ENCODE measurements at places on chromosomes 13 and 19.

DNA sequence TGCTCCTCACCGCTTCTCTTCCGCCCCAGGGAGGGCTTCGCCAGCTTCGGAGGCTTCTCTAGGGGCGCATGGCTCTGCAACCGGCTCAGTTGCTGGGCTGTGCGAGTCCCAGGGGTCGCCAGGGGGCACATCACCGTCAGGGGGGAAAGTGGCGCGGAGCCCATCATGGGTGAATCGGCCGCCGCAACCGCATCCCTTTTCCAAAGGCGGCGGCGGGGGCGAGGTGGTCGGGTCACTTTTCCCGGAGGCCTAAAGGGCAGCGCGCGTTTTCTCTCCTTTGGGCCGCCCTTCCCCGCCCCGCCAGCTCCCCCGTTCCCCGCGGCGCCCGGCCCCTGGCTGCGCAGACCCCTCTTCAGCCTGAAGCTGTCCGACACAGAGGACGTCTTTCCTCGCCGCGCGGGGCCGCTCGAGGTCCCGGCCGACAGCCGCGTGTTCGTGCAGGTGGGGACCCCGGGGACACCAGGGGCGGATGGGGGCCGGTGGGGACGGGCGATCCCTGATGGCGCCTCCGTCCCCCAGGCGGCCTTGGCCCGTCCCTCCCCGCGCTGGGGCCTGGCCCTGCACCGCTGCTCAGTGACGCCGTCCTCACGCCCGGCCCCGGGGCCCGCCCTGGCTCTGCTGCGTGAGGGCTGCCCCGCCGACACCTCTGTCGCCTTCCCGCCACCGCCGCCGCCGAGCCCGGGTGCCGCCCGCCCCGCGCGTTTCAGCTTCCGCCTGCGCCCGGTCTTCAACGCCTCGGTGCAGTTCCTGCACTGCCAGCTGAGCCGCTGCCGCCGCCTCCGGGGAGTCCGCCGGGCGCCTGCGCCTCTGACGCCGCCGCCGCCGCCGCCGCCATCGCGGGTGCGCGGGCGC is 1.7 kb downstream of the TGFBR3L start:
- no peak for DNase-seq

DNA sequence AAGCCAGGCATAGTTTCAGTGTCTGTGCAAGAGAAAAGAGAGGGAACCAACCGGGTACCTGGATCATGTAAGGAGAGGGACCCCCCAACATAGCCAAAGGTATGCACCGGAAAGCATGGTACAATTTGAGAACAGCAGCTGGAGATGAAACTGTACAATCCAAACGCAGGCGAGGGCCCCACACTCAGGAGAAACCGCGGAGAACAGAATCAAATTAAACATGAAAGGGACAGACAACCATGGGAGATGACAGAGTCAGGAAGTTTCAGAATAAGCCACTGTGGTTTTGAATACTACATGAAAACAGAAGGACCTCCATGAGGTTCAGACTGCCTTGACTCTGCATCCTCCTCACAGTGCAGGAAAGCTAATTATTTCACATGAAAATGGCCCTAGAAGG is 62.9 kb upstream of the SPATA13 start:
- DNase-seq = no peak

- DNase-seq = no peak
Observed at GRCh38 chr13:110575322-110576069, 14.0 kb upstream of the RAB20 start.

- DNase-seq = no peak
Observed at GRCh38 chr13:40488869-40489391, 177.5 kb downstream of the FOXO1 start.

- no peak for DNase-seq
Observed at GRCh38 chr13:52405369-52405766, 604 bp downstream of the THSD1 start.

- DNase-seq = no peak
Observed at GRCh38 chr13:58978331-58978730, 1185.4 kb downstream of the DIAPH3 start.

- no peak for DNase-seq
Observed at GRCh38 chr19:11145536-11145924, 10.1 kb downstream of the SPC24 start.

- no peak for DNase-seq
Observed at GRCh38 chr13:20157151-20157796, 3.6 kb downstream of the GJA3 start.

DNA sequence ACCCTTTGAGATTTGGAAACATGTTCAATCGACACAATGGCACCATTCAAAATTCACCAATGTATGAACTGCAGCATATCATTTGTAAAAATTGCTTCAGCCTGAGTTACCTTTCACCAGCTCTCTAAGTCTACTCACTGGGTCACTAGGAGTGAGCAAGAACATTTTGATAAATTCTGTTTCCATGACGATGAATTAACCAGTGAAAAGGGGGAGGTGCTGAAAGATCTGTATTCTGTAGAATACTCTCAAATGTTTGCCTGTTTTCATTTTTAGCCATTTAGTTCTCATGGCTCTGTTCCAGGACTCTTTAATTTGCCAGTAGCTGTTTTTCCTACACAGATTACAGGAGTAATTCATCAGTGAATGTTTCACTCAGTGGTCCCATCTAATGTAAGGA is 883.4 kb downstream of the DIAPH3 start:
- DNase-seq = no peak

DNA sequence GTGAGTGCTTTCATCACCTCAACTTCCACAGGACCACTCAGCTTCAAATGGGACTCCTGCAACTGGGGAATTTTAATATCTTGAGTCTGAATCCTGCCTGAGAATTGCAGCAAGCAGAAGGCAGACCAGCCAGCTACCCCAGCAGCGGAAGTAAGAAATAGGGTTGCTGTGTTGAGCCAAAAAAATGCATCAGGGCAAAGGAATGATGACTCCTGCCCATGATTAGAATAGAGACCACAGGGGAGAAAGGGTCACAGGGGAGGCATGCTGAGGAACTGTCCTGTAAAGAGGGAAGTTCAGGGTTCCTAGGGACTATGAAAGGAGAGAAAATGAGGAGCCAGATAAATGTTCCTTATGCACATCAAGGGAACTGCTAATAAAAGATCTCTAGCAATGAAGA is 370.2 kb downstream of the KCTD12 start:
- peak; percentile 69 for DNase-seq

- DNase-seq = no peak
Observed at GRCh38 chr13:82439159-82439904, 1442.9 kb downstream of the SLITRK1 start.

GRCh38 chr19:6862673-6863078 is 24.7 kb upstream of the ADGRE1 start:
- peak; percentile 47 for DNase-seq

GRCh38 chr19:6806488-6806887 is 34.0 kb downstream of the VAV1 start:
- DNase-seq = no peak

GRCh38 chr19:35433448-35433847 is 14.6 kb upstream of the FFAR2 start:
- DNase-seq = no peak

- DNase-seq = no peak
Observed at GRCh38 chr19:47497821-47498520, 14.0 kb upstream of the KPTN start.

DNA sequence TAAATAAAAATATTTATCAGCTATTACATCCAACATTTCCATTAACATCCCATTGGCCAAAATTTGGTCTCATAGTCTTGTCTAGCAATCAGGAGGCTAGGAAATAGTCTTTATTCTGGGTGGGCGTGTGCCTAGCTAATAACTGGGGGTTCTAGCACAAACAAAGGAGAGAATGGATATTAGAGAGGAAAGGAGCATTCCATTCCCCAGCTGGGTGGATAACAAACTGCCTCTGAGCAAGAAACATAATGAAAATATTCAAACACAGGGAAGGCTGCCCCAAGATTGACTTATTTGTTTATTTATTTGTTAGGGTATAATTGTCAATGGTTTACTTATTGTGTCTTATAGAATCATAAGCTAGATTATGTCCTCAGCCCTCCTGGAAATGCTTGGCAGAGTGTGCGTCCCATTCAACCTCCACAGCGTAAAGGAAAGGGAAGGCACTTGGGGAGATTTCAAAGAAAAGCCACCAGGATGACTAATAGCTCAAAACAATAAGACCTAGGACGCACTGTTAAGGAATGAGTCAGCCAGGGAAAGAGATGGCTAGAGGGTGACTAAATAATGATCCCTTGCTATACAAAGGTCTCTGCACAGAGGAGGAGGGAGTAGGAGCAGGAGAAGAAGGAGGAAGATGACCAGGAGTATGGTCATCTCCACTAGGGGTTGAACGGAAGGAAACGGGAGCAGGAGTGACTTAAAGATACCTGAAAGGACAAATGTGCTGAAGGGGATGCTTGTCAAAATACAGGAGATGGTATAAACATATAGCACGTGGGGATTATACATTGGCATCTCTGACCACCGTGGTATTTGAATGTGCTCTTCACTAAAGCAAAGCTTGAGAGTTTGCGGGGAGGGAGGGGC is 23.5 kb upstream of the USP12 start:
- DNase-seq = peak; percentile 37

- DNase-seq = no peak
Observed at GRCh38 chr19:17948931-17949930, 16.4 kb downstream of the CCDC124 start.

DNA sequence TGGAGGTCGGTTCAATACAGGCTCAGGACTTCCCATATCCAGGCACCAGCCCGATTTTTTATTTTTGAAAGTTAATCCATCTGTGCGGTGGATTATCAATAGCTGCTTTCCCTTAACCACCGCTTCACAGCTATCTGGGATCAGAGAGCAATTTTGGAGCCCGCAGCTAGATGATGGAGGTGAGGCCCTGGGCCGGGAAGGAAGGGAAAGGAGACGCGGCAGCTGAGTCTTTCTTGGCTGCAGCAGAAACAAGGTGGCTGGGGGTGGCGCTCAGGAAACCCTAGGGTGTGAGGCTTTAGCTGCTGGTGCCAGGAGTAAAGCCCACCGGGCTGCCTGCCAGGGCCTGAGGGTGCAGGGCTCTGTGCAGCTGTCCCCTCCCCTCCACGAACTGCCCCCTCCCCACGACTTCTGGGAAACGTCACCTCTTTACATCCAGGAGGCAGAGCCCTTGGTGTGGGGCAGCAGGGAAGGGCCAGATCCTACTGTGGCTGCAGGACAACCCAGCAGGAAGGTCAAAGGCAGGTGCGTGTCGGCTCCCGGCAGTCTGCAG is 307.0 kb downstream of the ZNF536 start:
- DNase-seq = no peak

DNA sequence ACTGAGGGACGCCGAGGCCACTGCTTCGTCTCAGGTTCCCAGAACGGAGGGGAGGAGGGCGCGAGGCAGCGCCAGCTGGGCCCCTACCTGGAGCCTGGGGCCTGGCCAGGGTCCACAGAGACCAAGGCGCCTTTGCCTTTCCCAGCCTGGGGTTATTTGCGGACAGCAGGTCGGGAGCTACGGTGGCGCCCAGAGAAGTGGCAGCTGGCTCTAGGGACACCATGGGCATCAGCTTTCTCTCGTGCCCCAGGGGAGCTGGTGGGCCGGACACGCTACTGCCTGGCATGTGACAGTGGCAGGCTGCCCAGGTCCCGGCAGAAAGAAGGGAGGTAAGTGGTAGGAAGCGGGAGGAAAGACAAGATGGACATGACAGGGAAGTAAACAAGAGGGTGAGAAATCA is 19.0 kb downstream of the AKT2 start:
- DNase-seq = no peak

DNA sequence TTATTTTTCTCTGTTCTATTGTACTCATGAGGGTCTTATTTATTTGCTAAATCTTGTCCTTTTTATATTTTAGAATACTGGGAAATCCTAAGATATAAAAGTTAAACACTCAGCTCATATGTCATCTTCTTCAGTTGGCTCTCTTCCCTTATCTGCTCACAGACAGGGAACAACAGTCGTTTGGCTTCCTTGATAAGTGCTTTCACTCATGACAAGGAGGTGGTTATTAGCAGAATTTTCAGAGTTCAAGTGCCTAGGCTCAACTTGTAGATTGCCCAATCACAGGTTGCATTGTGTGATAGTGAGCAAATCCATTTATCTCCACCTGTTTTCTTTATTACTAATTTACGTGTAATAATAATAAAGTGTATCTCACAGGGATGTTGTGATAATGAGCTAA is 620.3 kb upstream of the PCDH20 start:
- no peak for DNase-seq

- no peak for DNase-seq
Observed at GRCh38 chr13:100497389-100497788, 91.2 kb downstream of the GGACT start.

DNA sequence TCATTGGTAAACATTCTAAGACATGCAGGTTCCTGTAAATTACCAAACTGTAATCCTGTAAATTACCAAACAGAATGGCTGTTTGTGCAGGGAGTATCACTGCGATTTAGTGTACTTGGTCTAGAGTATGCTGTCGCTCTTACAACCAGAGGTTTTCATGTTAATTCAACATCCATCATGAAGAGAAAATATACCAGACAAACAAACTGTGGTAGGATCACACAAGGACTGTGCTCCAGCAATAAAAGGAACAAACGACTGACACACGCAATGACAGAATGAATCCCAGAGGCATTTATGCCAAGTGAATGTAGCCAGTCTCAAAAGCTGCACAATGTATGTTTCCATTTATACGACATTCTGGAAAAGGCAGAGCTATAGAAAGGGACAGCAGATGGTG is 31.2 kb downstream of the RFX2 start:
- no peak for DNase-seq

DNA sequence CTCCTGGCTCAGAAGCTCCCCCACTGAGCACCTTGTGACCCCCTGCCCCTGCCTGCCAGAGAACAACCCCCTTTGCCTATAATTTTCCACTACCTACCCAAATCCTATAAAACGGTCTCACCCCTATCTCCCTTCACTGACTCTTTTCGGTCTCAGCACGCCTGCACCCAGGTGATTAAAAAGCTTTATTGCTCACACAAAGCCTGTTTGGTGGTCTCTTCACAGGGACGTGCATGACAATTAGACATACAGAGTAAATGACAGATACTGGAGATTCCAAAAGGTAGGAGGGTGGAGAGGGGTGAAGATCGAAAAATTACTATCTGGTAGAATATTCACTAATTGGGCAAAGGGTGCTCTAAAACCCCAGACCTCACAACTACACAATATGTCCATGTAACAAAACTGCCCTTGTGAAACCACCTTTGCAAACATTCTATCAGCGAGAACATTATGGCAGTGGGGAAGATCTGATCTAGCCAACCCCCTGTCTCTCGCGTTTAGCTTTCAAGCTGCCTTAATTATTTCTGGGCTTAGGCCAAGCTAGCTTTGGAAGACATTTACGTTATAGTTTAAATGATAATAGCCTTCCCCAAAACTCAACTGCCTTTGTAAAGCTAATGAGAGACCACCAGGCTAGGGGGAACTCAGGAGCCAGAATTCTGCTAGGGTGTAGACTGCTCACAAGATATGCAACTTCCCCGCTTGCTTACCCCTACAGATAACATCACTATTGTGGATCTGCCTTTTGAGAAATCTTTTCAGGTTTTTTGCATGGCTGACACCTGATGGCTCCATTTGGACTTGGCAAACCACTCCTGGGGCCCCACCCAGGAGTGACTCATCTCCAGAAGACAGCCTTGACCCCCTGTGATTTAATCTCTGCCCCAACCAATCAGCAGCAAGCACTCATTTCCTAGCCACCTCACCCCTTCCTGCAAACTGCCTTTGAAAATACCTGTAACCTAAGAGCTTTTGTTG is 1534.0 kb upstream of the SPRY2 start:
- no peak for DNase-seq

- DNase-seq = no peak
Observed at GRCh38 chr19:50325310-50326100, 3.7 kb downstream of the KCNC3 start.

- DNase-seq = no peak
Observed at GRCh38 chr13:93689333-93689732, 462.7 kb downstream of the GPC6 start.

GRCh38 chr19:9828551-9829063 is 889 bp downstream of the UBL5 start:
- DNase-seq = no peak

GRCh38 chr13:62110079-62110478 is 694.4 kb upstream of the PCDH20 start:
- no peak for DNase-seq

Measured in smooth muscle cell of the brain vasculature (primary cell).